ENCODE measurements at places on chromosomes 3 and 15.

DNA sequence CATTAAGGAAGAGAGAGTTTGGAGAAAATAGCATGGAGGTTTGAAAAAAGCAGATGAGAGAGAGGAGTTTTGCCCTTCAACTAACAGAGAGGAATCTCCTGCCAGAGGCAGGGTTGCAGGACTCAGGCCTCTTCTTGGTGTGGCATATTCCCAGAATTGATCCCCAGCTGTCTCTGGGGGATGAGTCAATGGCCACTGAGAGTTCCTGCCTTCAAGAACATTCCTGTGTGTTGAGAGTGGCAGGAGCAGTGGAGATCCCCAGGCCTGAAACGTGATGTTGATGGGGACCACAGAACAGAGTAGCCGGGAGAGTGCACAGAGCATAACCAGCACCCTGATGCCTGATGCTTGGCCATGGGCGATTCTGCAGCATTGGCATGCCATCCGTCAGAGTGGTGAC is 348.4 kb upstream of the THBS1 start:
- DNase-seq = no peak

DNA sequence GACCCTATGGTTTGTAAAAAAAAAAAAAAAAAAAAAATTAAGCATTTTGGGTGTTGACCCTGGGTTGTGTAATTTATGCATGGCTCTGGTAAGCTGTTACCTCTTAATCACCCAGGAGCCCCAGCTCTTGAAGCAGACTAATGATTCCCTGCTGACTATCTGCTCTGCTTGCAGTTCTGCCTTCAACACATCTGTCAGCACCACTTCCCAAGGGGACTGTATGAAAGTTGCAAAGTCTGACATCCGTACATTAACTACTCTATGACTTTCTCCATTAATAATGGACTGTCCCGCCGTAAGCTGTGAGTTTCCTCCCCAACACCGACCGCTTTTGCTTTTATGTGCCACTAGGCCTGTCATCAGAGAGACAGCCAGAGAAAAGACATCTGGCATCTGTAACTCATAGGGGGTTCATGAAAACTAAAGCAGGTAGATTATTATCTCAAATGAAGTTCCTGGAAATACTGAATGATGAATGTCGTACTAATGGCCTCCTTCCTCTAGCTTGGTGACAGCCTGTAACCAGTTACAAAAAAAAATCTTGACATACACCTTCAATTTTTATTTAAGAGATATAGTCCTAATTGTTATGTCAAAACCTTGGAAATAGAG is 271.5 kb downstream of the IL5RA start:
- DNase-seq = no peak

- DNase-seq = no peak
Measured at GRCh38 chr15:92958105-92958504, 58.0 kb downstream of the CHD2 start.

- no peak for DNase-seq
Measured at GRCh38 chr3:43998370-43998835, 243.3 kb upstream of the TOPAZ1 start.

DNA sequence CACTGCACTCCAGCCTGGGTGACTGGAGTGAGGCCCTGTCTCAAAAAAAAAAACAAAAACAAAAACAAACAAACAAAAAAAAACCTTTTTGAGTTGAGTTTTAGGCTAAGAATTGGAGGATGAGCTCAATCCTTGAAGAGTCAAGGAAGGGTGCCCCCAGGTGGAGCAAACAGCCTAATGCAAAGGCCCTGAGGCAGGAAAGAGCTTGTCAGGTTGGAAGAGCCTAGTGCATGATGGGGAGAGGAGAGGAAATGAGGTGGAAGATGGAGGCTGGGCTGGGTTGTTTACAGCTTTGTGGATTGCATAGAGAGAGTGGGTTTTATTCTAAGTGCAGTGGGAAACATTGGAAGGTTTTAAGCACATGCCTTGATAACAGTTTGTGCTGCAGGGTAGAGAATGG is 2.1 kb upstream of the SNX22 start:
- no peak for DNase-seq

GRCh38 chr3:4309491-4310128 is 6.4 kb downstream of the SETMAR start:
- DNase-seq = no peak

DNA sequence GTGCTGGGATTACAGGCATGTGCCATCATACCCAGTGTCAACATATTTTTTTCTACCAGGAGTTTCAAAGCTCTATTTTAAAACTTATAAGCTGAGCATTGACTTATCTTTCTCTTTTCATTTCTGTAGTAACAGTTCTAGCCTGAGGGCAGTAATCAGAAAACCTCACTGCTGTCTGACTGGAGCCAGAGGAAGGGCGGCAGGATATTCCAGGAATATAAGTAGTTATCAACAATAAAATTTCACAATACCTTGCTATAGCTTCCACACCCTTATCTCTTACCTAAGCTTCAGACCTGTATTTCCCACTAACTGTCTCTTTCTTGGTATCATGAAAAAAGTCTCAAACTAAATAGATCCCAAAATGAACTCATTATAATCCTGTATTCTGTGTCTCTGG is 5.1 kb upstream of the NEDD4 start:
- no peak for DNase-seq

DNA sequence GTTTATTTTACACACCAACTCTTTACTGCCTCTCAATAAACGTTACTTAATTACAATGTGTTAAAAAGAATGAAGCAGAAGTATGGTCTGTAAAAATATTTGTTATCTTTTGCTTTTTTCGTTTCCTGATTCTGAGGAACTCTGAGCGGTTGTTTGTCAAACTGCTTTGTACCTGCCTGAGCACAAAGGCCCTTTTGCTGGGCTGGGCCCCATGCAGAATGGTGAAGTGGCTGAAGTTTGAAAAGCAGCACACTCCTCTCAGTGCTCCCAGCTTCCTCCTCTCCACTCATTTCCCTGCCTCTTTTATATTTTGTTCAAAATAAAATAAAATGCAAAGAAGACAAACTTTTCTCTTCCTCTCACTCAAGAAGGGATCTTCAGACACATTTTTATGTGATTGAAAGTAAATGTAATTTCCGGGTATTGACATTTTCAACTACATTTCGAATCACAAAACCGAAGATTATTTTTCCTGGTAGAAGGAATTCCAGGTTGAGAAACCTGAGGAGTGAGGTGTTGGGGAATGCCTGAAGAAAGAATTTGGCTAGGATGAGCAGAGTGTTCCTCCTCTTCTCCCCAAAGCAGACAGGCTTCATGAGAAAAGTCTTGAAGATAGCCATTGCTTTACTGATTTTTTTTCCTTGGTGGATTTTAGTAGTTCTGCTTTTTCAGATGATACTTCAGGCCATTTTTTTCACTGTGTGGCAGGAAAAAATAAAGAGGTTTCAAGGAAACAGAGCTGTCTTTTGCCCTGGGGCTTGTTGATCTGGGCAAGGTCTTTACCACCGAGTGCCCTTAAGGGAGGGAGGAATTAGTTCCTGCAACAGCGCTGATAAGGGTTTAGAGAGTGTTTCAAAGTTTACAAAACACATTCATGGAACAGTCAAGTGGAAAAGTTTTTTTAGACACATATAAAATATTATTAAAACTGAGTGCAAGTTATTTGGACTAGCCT is 229.8 kb downstream of the NFKBIZ start:
- DNase-seq = no peak

DNA sequence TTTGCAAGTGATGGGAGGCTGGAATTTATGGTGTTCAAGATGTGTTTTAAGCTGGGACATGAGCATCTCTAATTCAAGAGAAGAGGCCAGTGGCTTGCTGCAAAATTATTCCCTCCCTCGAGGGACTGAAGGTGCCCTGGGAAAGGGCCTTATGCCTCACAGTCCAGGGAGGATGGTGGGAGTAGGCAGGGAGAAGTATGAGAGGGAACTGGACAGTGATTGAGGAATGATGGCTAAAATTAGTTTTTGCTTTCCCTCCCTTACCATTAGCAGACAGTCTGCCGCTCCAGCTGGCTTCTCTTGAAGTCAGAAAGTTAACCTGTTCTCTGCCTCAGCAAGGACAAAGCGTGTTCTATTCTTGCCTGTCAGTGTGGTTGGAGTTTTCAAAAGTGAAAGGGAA is 139.8 kb upstream of the SEMA6D start:
- DNase-seq = no peak

DNA sequence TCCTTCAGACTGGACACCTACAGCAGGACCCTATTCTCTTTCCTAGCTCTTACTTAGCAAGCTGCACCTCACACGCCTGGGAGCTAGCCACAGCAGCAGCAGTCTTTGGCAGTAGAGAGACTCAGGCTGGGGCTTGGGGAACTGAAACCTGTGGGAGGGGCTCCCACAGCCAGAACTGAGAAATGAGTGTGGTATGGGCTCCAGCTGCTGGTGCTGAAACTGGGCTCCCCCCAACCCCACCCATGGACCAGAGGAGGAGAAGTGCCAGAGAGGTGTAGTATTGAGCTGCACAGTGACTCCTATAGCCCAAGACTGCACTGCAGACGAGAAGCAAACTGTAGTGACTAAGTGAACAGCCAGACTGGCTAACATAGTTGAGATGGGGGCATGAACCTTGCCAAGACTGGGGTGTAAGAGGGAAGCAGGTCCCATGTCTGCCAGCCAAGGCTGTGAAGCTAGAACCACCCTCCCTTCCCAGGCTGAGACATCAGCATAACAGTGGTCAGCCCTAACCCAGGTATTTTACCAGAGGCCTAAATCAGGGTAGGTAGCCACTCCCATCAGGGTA is 62.5 kb downstream of the MYO5A start:
- DNase-seq = no peak

DNA sequence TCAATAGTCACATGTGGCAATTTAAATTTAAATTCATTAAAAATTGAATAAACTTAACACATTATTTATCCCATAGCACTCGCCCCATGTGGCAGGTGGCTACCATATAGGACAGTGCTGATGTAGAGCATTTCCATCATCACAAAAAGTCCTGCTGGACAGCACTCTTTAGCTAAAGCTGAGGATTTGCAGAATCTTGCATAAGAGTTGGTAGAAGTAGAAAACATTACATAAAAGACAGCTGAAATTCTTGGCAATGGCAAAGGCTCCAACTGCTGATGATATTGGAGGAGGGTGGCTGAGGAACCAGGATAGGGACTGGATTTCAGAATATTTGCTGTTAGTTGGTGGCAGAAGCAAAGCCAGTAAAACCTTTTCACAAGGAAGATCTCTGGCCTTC is 230.7 kb upstream of the SATB1 start:
- DNase-seq = no peak

DNA sequence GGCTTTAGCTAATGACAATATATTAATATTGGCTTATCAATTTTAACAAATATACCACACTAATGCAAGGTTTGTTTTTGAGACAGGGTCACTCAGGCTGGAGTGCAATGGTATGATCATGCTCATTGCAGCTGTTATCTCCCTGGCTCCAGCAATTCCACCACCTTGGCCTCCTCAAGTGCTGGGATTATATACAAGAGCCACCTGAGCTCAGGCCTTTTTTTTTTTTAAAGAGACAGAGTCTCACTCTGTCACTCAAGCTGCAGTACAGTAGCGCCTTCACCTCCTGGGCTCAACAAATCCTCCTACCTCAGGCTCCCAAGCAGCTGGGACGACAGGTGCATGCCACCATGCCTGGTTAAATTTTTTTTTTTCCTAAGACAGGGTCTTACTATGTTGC is 11.7 kb downstream of the DLG1 start:
- DNase-seq = no peak

DNA sequence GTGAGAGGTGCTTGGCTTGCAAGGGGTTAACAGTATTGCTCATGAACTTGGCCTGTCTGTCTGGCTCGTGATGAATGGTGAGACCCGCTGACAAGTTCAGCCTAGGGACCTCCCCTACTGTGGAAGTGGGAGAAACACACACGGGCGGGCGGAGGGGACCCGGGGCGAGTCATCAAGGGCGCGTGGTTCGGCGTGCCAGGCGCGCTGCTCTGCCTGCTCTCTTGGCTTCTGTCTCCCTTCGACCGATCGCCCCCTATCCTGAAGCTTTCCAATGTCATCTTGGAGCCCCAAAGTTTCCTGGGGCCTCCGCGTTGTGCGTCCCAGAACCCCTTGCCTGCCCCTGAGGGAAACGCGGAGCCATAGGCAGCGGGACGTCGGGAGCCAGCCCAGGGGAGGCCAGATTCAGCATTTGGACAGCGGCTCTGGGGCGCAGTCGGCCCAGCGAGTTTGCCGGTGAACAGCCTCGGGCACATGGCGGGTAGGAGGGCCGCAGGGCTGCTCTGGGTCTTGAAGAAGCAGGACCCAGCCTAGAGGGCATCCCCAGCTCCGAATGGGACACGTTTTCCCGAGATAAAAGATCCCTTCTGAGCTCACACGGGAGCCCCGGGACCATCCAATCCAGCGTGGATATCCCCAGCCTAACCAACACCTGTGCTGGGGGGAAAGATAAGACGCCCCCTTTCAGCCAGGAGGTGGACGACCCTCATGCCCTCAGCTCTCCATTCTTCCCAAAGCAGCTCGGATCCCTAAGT is 27.0 kb upstream of the POLG start:
- no peak for DNase-seq

- no peak for DNase-seq
Measured at GRCh38 chr15:98683831-98684230, 35.5 kb downstream of the IGF1R start.

- DNase-seq = no peak
Measured at GRCh38 chr3:158205994-158206393, 96.1 kb downstream of the RSRC1 start.

- DNase-seq = no peak
Measured at GRCh38 chr3:189778340-189778950, 147.3 kb downstream of the TP63 start.

DNA sequence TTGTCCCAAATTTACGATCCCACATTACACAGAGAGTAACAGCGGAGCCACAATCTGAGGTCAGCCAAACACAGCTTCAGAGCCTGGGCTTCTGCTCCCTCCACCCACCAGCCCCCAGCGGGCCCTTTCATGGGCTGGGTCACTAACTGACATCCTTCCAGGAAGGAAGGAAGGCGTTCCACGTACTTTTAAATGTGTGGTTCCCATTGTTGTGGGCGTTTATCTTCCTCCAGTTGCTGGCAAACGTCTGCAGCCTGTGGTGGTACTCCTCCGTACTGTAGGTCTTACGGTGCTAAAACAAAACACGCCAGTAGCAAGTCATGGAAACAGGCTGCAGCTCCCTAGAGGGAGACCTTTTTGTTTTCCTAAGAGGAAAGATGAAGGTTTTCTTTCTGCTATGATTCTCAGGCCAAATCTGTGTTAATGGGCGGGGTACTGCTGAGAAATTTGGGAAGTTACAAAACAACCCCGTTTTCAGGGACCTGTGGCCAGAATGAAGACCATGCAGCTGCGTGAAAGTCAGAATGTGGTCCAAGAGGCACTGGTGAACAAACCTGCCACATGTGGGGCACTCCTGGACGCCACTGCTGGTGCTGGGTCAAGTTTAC is 7.6 kb downstream of the CTSH start:
- no peak for DNase-seq

DNA sequence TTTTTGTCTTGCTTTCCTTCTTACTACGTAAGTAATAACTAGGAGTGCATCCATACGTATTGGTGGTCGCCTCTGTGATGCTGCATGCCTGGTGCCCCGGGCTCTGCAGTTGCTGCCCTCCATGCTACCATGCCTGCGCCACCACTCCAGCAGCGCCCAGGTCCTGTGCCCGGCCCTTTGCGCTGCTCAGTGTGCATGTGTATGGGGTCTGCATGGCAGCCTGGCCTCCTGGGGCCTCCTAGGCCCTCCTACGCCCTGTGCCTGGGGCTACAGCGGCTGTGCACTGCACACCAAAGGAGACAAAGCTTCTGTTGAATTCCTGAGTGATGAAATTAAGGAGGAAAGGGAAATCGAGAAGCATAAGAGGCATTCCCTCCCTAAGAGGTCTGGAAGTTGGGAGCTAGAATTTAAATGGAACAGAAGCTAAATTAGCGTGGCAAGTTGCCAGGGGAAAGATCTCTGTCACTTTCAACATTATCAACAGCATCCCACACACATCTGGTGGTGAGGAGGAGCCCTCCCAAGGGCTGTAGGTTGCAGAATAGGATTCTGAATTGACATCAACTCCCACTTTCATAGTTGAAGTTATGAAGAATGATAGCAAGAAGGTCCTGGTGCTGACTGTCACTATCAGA is 275.0 kb upstream of the CHRM5 start:
- DNase-seq = peak; percentile 85
